ENCODE measurements at places on chromosomes 3 and 15.

GRCh38 chr15:71185706-71186105 lies 70.4 kb downstream of the THSD4 start:
- no peak for DNase-seq

DNA sequence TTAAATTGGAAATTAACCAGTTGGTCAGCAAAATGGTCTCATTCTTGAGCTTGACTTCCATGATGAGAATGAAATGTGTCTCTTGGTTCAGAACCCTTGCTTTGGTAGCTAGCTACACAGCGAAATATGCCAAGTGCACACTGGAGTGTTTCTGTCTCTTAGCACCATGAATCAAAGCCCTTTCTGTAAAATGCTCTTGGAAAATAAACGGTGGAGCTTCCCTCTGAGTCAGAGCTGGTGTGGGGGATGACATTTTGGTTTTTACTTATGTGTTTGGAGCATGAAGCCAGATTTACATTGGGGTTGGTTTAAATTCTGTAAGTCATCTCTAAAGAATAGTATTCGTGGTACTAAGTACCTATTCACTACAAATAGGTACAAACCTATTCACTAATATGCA lies 85.1 kb upstream of the NANOGP8 start:
- DNase-seq: no peak

GRCh38 chr3:25587094-25587493 lies 77.6 kb downstream of the TOP2B start:
- DNase-seq: peak; percentile 40

DNA sequence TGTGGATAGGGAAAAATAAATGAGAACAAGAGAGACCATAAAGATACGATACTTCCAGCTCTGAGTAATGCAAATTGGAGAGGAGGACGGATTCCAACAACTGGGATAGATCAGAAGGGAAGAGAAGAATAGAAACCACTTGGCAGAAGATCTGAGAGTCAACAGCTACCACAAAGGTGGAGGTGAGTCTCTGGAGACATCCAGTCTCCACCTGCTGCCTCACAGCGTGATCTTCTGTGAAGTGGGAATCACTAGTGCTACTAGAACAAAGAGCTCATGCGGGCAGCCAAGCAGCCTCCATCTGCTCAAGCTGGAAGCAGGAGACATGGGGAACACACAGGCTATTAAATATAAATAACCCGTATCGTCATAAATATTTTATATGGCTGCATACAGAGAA lies 558.5 kb upstream of the CFAP20DC start:
- no peak for DNase-seq

DNA sequence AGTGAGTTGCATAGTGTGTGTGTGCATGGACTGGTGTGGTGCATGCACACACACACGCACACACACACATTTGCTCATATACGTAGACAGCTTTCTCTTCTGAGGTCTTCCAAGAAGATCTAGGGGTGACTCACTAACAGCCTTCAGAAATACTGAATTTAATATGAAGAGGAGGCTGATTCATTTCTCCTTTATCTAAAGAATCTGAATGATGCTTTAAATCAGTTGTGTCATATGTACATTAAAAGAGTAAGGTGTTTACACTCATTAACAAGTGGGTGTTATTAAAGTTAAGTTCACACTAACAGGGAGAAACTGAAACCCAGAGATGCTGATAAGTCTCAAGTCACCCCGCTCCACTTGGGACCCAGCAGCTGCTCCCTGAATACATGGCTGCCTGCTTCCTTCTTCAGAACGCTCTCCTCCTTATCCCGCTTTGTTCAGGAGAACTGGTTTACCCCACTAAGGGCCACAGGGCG lies 22.0 kb downstream of the TMPRSS7 start:
- peak; percentile 92 for DNase-seq

All from bronchial epithelial cell (primary cell).